Stimulated activated CD8-positive, alpha-beta memory T cell treated with anti-CD3 and anti-CD28 coated beads, Interleukin-7, amount 100 ng/mL, for 4 hours (primary cell): ENCODE measurements at places on chromosomes 2 and 18.

DNA sequence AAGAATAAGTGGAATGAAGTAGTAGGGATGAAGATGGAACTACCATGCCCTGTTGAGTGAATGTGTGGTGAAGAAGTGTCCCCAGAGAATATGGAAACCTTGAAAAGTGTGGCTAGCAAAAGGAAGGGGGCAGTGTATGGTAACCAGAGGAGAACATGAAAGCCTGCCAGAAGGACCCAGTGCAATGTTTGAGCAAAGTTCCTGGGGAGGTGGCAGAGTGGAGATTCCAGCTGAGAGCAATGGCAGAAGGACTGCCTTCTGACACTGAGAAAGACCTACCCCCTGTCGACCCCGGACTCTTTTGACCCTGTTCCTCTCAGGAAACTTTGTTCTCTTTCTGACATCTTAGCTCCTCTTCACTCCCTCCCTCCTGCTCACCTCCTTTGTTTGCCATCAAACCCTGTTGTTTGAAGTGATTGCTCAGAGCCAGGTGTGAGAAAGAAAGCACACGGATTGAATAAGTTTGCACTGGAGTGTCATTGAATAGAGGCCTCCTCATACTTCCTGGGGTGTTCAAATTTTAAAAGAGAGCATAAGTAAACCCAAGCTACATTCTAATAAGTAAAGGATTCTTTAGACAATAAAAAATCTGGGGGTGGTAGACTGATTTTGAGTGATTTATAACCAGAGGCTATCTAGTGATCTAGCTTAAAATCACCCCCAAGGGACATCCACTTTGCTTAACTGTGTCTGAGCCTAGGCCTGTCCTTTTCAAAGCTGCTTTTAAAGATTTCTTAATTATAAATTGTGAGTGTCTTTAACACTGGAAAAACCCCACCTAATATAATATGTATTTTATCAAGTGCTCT, 57.1 kb downstream of the TRIB2 start:
- DNase-seq, result no peak

- DNase-seq, result no peak
These were observed 436.3 kb downstream of the CBLN2 start for GRCh38 chr18:72107647-72108383.

GRCh38 chr2:68974946-68975665, 670 bp downstream of the GKN1 start:
- DNase-seq, result no peak

DNA sequence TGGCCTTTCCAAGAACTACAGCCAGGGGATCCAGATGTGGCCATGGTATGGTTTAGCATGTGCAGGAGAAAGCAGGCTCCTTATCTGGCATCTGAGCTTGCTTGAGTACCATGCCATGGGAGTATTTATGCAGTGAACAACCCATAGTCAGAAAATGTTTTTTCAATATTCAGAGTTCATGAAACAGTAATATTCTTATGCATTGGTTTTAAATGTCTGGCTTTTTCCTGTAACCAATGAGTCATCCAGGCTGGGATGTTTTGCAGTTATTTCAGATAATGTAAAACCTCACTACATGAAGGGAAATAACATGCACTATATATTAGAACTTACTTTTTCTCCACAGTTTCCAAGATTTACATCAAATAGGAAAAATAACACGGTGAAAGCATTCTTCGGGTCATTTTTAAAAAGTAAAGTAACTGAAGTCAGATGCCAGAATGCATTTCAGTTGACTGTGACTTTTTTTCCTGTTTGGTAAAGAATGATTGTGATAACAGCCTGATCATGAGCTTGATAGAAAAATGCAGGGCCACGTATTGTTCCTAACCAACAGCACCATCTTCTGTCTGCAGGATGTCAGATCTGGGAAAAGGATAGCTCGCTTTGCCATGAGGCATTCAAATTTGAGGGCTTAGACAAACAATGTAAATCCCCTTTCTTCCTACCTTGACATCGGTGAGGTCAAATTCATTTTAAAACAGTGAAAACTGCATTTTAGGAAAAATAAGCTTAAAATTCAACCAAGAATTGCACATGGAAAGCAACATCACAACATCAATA, 152.8 kb downstream of the DSC3 start:
- no peak for DNase-seq

GRCh38 chr18:75966431-75966830, 528.6 kb downstream of the ZNF516 start:
- no peak for DNase-seq

- no peak for DNase-seq
These were observed 210.7 kb upstream of the COPS8 start for GRCh38 chr2:236874866-236875481.

DNA sequence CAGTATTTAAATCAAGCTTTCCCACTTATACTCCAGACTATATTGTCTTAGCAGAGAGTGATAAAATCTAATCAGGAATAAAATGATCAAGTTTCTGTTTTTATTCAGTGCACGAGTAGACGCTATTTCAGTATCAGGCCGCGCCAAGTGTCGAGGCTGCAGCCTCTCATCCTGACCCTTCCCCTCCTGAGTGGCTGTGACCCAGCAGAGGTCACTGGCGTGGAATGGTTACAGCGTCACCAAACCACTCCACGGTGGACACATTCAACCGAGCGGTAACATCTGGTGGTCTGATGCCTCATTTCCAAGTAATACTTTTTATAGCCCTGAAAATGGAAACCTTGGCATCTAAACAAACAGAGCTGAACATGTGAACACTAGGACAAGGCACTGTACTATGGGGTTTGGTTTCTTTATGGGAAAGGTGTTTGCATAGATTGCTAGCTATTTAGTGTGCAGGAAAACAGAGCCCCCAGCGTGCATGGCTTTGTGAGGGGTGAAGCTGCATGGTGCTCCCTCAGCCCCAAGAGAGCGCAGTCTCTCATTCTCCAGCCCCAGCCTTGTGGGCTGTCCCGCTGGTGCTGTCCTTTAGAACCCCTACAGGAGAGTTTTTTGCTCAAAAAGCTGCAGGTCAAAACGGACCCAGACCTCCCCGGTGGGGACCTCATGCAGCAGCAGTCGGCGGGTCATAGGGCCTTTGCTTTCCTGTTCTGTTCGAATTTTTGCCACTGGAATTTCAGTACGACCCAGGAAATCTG, 28.4 kb downstream of the FAM228A start:
- no peak for DNase-seq

GRCh38 chr2:127050803-127051115, 56.2 kb downstream of the BIN1 start:
- no peak for DNase-seq

DNA sequence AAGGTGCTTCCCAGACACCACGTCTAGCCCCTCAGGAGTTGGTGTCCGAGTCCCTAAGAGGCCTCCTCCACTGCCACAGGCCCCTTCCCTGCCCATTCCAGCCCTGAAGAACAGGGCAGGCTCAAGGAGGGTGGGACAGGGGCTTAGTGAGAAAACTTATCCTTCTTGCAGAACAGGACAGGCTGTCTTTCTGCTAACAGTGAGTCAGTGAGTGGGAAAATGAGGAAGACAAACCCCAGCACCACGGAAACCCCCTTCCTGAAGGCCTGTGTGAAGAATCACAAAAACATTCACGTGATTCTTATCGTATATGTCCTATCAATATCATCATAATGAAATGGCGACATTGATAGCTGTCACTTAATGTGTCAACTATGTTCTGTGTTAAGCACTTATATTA, 9.8 kb downstream of the FZD7 start:
- DNase-seq, result no peak

- no peak for DNase-seq
These were observed 27.9 kb downstream of the WDR33 start for GRCh38 chr2:127783101-127783500.

DNA sequence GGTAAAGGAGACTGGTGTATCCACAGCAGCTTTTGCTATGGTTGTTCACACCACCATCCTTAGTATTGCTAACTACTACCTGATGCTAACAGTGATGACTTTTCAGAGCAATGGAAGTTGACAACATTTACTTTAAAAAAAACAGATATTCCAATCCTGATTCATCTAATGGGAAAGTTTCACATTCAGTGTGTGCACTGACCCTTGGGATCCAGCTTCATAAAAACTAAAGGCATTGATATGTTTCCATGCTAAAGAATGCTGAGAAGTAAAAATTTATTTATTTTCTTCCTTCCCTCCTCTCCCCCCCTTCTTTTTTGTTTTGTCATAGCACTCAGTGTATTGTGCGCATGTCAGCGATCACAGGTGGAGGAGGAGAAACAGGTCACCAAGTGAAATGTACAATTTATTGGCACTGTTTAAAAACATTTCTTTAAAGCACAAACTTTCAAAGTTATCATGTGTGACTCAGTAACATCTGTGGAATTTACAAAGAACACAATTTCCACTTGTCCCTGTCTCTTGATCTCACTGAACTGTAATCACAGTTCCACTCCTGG, 229.9 kb downstream of the ALK start:
- DNase-seq, result no peak

DNA sequence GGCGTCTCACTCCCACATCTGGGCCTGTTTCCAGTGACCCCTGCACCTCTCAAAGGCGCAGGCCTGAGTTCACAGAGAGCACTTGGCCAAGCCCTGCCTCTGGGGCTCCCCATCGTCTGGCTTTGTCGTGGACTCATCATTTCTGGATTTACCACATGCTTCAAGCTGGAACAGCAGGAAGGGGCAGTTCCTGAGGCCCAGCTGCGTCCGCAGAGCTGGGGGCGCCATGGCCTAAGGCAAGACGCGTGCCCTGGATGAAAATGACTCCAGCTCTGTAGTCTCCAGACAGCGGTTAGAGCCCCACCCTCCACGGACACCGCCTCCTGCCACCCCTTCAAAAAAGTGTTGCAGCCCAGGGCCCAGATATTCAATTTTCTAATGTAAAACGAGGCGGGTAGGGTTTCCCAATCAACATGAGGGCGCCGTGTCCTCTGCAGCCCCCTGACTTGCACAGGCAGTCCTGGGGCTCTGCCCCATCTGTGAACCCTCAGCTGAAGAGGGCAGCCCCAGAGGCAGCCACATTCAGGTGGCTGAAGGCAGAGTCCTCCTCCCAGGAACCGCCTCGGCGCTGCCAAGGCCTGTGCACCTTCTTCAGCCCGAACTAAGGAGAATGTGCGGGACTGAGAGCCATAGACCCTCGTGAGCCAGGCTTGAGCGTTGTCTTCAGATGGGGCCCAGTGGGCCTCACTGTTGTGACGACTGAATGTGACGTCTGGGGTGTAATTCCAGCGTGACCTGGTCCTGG, 85.5 kb downstream of the NFATC1 start:
- DNase-seq, result no peak
